ENCODE measurements at places on chromosomes 4 and X.
A peak's percentile ranks its signal among the peaks of the same experiment; 100 is the strongest.

GRCh38 chrX:108735091-108735678 lies 1.2 kb downstream of the IRS4 start:
- no peak for DNase-seq

GRCh38 chr4:81806485-81806884 lies 334.8 kb upstream of the RASGEF1B start:
- no peak for DNase-seq

DNA sequence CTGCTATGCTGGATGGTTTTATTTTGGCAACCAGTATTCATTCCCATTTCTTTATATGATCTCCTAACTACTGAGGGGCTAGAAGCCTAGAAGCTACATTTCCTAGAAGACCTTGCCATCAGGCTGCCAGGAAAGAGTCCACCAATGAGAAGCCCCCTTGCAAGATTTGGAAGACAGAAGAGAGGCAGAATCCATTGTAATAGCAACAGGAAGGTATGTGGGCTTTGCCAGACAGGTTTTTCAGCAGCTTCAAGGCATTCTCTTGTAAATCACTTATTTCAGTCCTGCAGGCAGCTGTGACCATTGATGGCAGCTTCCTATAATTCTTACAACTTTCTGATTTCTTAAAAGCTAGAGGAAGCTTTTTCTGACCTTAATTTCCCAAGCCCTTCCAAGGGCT lies 148.3 kb upstream of the NHS start:
- DNase-seq: no peak

- DNase-seq: no peak
Observed at GRCh38 chrX:120147537-120147936, 10.9 kb upstream of the RHOXF2 start.

DNA sequence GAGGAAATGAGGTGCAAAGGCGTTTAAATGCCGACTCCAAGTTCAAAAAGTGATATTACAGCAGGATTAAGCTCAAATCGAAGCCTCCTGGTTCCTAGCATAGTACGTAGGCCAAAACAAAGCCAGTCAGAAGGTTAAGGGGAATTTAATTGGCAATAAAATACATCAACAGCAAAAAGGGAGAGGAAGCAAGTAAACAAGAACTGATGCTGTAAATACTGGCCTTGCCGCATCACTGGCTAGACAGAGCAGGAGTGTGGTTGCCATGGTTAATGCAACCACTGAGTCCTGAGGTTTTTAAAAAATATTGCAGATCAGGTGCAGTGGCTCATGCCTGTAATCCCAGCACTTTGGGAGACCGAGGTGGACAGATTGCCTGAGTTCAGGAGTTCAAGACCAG lies 63.2 kb upstream of the FBXW7 start:
- no peak for DNase-seq

GRCh38 chr4:11343536-11343935 lies 85.2 kb downstream of the HS3ST1 start:
- DNase-seq: no peak

- no peak for DNase-seq
Observed at GRCh38 chr4:56272003-56272402, 115.3 kb downstream of the AASDH start.

DNA sequence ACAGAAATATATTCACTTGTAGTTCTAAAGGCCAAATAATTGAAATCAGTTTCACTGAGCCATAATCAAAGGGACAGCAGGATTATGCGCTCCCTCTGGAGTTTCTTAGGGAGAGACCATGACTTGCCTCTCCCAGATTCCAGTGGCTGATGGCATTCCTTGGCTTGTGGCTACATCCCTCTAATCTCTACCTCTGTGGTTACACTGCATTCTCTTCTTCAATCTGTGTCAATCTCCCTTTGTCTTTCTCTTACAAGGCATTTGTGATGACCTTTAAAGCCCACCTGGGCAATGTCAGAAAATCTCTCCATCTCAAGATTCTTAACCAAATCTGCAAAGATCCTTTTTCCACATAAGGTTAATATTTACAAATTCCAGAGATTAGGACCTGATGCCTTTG lies 260.2 kb downstream of the UNC5C start:
- DNase-seq: no peak

DNA sequence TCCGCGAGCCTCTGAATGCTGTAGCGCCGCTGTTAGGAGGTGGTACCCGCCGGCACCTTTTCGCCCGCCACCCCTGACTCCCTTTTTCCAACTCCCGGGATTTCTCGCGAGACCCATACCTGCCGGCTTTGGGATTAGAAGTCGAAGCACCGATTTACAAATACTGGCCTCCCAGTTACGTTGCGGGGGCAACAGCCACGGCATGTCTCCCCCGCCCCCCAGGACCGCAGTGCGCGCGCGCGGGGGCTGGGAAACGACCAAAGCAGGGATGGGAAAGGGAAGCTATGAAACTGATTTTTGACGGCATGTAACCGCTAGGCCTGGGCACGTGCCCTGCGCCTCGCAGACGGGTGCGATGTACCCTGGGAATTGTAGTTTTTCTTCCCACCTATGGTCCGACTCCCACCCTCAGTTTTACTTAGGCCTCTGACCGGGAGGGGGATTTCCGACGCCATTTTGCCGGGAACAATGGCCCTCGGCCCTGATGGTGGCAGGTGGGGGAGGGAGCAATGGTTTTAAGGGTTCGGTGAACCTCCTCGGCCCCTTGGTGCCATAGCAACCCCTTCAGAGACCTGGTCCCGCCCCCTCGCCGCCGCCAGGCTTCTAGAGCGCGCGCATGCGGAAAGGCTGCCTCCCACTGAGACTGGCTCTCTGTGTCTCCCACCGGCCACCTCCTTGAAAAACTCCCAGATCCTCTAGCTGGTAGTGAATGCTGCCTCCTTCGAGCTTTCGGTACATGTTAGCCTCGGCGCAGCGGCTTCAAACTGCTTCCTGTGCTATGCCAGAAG lies 772 bp upstream of the WNK3 start:
- peak; percentile 74 for DNase-seq

DNA sequence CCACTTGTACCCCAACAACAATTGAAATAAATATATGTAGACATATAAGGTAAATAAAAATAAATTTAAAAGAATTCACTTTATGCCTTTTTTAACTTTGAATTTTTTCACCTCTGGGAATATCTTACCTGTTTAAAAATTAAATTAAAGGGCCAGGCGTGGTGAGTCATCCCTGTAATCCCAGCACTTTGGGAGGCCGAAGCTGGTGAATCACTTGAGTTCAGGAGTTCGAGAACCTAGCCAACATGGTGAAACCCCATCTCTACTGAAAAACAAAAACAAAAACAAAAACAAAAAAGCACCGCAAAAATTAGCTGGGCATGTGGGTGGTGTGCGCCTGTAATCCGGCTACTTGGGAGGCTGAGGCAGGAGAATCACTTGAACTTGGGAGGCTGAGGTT lies 164.8 kb downstream of the AASDH start:
- DNase-seq: no peak

GRCh38 chrX:68396953-68397352 lies 36.3 kb downstream of the OPHN1 start:
- no peak for DNase-seq

- no peak for DNase-seq
Observed at GRCh38 chr4:1495416-1496115, 89.3 kb upstream of the NKX1-1 start.

DNA sequence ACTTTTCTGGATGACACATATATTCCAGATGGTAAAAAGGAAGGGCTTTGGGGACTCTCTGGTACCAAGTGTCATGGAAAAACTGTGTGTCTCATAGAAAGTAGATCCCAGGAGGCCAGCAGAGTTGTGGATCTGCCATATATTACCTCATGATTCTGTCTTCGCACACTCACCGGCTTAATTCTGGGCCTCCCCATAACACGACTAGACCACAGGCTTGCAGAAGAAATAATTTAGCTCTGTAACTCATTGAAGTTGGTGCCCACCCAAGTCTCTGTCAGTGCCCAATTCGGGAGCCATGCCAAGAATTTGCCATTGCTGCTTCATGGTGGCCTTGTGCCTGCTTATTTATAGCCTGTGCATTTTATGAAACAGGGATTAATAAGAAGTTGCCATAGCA lies 104.5 kb downstream of the AR start:
- no peak for DNase-seq

DNA sequence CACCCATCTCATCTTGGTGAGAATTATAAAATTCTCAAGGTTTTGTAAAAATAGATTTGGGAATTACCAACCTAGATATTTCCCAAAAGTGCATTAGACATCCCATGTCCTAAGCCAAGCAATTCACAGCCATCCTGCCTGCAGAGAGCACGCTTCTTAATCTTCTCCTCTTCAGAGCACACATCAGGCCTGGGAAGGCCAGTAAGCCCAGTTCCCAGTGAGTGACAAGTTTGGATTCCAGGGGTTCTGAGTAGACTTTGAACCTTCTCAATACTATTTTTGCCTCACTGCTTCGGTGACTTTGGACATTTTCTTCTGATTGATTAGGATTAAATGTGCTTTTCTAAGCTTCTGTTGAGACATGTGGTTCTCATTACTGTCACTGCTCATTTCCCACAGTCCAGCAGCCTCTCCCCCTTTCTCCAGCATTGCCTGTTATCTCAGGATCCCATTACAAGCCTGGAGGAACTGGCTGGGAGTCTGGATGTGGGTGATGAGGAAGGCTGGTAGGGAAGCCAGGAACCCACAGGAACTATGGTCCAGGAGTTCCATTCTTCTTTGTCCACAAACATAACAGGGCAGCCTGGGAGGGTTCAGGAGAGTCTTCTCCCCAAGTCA lies 56.4 kb upstream of the TMEM150C start:
- DNase-seq: no peak

- no peak for DNase-seq
Observed at GRCh38 chrX:134803060-134803459, 144.8 kb upstream of the PLAC1 start.

DNA sequence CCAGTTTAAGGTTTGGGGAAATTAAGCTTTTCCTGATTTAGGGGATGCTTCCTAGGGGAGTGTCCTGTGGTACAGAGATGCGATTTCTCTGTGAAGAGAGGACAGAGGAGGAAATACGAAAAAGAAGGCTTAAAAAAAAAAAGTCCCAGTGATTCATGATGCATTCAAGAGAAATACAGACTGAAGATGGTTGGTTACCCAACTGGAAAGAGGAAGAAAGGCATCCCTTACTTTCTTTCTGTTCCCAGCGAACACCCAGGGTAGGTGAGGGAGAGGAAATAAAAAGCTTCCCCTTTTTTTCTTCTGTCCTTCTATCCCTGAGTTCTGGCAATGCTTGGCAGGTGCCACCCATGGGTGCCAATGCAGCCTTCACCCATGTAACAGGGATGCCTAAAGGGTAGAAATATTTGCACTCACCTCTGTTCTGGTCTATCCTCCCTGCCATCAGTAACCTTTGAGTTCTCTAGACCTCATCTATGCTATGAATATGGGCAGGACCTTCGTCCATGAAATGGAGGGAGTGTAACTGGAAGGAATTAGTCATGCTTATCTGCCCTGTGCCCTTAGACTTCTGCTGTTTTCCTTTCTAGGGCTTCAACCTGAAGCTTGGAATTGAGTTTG lies 230.1 kb upstream of the GALNTL6 start:
- no peak for DNase-seq

- no peak for DNase-seq
Observed at GRCh38 chrX:15913146-15913545, 58.5 kb upstream of the AP1S2 start.

DNA sequence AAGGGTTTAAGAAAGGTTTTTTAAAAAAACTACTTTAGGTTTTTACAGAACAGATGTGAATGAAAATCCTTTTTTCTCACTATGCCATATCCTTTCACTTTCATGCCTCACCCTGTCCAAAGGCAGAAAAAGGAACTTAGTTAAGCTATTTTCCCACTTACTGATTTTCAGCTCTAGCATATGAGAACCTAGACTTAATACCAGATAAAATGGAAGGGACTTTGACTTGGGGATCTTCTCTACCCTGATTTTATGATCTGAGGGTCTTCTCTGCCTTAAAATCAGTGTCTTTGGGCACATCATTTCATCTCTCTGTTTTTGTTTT lies 42.4 kb downstream of the FNIP2 start:
- no peak for DNase-seq

GRCh38 chr4:100289946-100290345 lies 99.7 kb upstream of the DDIT4L start:
- DNase-seq: no peak

DNA sequence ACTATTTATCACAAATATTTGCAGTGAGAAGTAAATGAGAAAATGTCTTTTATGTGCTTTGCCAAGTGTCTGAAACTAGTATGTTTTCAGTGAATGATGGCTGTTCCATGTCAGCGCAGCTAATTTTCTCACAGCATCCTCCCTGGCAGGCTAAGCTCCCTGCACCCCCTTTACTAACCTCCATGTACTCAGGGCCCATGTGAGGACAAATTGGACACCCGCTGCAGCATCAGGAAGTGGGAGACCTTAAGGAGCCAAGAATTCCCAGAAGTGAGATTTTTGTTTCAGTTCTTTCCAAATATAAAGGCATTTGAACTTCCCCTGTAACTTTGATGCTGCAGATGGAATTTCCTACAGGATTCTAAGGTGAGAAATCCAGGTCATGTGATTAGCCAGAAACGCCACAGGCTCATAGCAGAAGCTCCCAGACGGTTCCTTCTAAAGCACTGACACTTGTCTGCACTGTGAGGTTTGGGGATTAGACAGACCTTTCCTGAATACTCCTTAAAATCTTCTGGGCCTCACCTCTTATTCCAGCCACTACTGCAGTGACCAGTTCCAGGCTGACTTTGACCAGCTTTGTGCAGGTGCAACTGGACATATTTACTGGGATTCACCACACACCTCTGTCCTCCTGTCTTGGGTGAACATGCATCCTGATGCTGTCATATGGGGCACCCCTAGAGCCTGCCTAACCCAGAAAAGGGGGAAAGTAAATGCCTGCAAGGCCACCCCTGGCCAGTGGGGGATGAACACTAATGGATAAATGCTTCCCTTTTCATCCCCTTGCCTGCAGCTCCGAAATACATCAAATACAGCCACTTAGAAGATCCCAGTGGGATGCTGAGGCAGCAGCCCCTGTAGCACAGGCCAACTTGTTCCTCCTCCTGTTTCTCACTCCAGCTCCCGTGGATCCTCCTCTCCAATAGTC lies 45.9 kb downstream of the LGI2 start:
- DNase-seq: no peak

GRCh38 chr4:140137671-140138070 lies 16.3 kb downstream of the MAML3 start:
- DNase-seq: no peak

DNA sequence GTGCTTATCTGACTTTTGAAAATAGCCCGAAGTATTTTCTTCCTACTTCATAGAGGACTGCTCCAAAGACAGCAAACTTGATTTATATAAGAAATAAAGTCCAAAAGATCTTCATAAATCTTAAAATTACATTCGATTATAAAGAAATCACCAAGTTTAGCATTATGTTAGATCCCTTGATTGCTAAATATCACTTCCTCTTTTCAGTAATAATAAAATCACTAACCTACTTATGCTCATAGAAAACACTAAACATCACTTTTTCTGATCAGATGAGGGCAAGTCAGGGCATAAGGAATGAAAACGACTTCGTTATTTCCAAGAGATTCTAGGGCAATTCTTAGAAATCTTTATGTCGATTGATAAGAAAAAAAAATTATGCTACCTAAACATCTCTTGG lies 32.0 kb downstream of the DYNLT3 start:
- no peak for DNase-seq

- DNase-seq: no peak
Observed at GRCh38 chrX:85859426-85859825, 187.9 kb downstream of the CHM start.

- no peak for DNase-seq
Observed at GRCh38 chrX:104039689-104040505, at the start of gene H2BW2. H2BW2 (plus strand) TSS chrX:104039956; CDS start chrX:104039995, 39 bp downstream.

All from anterior cingulate cortex (tissue), 58 donors.